Left cardiac atrium (tissue), 4 donors: ENCODE measurements at places on chromosomes 16 and 17.

DNA sequence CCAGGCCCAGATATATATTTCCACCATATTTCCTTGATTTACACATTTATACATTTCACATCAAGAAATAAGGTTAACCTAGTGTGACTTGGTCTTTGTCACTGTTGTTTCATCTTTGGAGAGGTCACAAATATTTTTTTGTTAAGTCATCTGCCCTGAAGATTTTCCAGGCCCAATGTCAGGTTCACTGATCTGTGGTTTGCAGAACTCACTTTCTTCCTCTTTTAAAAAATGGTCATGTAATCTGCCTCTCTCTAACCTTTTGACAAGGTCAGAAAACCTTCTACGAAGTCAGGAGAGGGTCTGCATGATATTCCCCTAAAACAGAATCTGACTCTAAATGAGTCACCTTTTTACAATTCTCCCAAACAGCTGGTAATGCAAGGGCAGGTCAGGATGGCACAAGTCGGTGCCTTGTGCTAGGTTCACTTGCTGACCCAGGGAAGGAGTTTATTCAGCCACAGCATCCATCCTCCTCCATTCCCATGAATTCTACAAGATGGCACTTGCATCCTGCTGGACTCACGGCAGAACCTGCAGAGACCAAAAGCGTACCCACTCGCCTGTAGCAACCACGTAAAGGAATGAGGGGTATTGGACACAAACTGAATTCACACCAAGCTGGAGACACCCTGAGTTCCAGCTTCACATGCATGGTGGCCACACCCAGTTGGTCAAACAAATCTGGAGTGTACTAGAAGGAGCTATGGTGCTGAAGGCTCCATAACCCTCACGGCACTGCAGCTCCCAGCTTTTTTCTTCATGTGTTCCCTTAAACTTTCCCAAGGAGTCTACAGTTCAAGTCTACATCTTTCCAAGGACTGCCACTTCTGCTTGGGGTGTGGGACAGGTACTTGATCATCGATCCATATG lies 1.6 kb upstream of the KIAA0513 start:
- no peak for DNase-seq

GRCh38 chr17:71572343-71572742 lies 548.5 kb upstream of the SOX9 start:
- no peak for DNase-seq

DNA sequence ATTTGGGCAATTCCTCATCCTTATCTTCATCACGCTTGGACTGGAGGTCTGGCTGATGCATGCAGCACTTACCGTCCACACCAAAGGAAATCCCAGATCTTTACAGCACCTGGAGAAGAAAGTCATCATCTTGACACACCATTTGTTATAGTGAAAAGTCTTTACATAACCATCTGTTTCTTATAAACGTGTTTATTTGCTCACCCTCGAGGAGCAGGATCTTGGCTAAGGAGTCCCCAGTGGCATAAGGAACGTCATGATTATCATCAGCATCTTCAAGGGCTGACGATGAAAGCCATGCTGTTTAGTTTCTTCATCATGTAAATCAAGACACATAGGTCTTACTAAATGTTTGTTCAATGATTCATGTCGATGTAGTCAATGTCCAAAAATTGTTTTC lies 248.8 kb upstream of the ELAC2 start:
- DNase-seq, result no peak

DNA sequence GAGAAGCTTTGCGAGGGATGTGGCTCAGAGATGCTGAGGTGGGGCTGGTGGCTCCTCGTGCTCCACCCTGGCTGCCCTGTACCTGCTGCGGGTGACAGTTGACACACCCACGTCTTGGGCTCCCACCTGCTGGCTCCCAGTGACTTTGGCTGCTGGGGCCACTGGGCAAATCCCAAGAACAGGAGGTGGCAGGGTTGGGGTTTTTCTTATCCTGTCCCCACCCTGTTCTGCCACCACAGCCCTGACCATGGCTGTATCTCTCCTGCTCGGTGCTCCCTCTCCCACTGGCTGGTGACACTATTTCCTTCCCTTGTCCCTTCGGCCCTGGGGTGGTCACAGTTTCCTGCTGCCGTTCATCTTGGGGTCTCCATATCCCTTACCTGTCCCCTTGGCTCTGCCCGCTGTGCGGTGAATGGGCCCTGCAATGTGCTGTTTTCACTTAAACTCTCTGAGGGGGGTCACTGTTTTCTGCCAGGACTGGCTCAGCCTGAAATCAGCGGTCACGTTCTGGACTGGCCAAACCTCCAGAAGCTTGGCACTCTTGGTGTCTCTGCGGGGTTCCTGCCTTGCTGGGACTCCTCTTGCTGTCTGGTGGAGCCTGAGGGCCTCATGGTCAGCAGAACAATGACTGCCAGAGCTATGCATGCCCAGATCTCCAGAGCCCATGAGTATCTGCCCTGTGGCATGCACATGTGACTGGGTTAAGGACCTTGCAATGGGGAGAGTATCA lies 144.2 kb downstream of the IRF8 start:
- DNase-seq, result no peak

GRCh38 chr17:27296428-27296979 lies 2.6 kb downstream of the WSB1 start:
- DNase-seq, result no peak

DNA sequence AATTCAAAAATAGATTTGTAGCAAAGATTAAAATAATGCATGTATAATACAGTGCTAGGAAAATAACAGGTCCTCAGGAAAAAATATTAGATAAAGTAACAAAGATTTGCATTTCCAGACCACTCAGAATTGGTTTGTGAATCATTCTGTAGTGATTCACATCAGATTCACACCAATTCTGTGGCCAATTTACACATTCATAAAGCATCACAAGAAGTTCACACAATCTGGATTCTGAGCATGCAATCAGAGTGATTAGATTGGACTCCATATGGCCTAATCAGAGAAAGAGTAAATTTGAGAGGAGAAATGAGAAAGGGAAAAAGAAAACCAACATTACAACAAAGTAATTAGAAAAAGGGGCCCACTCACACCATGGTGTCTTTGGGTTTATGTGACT lies 36.0 kb upstream of the SLC47A1 start:
- no peak for DNase-seq
